HFF-Myc (cell line): ENCODE measurements at places on chromosomes 5 and 9.

GRCh38 chr5:180207593-180207992 is 1.4 kb downstream of the RASGEF1C start:
- DNase-seq: no peak

- DNase-seq: no peak
Observed at GRCh38 chr5:35159370-35159742, 70.9 kb downstream of the PRLR start.

DNA sequence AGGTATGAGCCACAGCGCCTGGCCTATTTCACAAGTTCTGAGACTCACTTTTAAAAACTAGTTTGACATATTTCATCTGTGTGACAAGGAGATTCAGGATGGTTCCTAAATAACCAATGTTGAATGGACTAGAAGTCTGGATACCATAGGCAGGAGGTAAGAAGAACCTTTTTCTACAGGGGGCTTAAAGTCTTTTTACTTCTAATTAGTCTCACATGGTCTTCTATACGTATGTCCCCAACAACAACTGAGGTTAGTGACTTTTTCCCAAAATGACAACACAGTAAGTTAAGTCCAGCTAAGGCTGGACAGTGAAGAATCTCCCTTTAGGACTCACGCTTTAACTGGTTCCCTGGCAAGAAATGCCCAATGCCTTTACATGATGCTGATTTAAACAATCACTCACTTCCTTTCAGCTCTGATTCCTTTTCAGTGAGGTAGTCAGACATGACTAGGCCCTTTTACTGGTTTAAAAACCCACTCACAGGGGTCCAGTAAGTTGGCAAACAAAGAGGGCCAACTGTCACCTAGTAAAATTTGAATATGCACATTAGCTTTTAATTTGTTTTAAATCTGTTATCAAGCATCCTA is 12.1 kb upstream of the HAUS6 start:
- no peak for DNase-seq

- no peak for DNase-seq
Observed at GRCh38 chr5:159668556-159668955, 247.7 kb upstream of the ADRA1B start.

GRCh38 chr5:95162231-95162992 is 122.5 kb downstream of the MCTP1 start:
- DNase-seq: no peak

DNA sequence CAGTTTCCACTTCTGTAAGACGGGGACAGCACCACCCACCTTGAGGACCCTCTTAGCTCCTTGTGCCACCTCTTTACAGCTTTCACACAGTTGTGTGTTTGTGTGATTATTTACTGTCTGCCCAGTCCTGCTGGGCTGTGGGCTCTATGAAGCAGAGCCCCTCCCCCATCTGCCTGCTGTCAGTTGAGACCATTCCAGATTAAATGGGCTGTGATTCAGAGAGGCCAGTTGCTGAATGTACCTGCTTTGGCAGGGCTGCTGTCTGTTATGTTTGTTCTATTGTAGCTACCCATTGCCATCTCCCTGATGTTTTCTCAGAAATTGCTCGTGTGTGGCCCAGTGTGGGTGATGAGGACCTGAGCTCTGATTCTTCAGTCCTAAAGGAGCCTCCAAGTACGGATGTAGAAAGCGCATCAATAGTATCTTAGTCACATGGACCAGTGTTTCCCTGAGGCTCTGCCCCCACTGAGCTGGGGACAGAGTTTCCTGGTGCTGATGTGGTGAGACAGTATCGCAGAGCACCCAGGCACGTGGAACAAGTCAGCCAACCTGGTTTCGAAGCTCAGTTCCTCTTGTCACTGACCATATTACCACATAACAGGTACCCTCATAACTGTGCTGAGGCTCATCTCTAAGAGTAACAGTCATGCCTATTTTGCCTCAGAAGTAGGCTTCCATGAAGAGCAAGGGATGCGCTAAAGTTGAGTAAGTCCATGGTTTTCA is 3.7 kb downstream of the ANGPTL2 start:
- DNase-seq: no peak

GRCh38 chr9:98449871-98450270 is 194.4 kb upstream of the TBC1D2 start:
- no peak for DNase-seq

- DNase-seq: no peak
Observed at GRCh38 chr5:179152144-179152895, 92.1 kb downstream of the ZNF354C start.

- no peak for DNase-seq
Observed at GRCh38 chr5:124740071-124740470, 6.4 kb downstream of the ZNF608 start.

- DNase-seq: no peak
Observed at GRCh38 chr9:98225015-98225442, 30.4 kb downstream of the TBC1D2 start.

DNA sequence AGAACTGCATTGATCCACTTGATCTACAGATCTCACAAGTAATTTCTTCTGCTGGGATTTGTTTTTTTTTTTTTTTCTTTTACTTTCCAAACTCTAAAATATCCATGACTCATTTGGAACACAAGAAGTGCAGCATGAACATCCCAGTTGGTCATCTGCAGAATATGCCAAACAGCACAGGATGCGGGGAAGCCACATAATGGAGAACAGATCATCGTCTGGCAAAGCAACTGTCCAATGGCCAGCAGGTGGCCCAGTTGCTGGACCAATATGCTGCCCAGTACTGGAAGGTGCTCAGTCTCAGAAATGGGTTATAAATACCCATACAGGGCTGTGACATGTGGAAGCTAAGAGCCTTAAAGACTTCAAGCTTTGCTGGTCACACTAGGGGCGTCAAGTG is 221.3 kb upstream of the TAS2R1 start:
- peak; percentile 90 for DNase-seq

DNA sequence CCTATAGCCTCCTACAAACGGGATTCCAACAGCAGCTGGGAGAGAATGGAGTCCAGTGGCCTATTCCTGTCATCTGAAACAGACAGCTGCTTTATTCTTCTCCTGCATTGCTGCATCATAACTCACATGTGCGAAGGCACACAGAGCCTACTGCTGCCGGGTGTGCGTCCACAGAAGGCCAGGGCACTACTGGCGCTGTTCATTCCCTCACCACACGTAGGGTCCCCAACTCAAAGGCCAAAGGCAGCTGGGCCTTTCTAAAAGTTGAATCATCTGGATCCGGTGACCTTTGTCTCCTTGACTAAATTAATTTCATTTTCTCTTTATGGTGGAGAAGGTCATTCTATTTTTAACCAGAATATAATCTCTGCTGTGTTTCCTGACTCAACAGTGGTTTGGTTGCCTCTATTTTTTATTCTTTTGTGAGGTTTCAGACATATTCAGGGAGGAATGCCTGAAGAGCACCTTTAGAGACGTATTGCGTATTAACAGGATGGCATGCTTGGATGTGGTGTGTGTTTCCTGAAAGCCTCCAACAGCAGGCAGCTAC is 10.8 kb upstream of the SPATA24 start:
- no peak for DNase-seq

- no peak for DNase-seq
Observed at GRCh38 chr5:136195971-136196820, 3.2 kb upstream of the SMIM32 start.

GRCh38 chr9:129262261-129262660 is 84.2 kb upstream of the IER5L start:
- no peak for DNase-seq

DNA sequence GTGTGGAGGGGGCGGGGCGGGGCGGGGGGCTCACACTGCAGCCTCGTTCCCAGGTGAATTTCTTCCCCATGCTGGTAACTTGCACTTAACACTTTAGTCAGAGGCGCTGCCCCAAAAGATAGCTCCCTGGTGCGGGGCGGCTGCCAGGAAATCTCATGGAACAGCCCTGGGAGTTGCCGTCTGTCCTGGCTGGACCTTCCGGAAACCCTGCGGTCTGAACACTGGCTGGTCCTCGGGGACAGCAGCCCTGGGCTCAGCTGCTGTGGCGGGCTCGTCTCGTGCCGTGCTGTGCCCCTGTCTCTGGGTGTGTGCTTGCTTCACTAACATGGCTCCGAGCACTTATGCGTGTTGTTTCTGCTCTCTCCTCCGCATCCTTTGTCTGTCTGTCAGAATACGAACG is 25.8 kb downstream of the PTGES2 start:
- DNase-seq: no peak

GRCh38 chr5:5467737-5468136 is 45.3 kb downstream of the ICE1 start:
- DNase-seq: no peak

DNA sequence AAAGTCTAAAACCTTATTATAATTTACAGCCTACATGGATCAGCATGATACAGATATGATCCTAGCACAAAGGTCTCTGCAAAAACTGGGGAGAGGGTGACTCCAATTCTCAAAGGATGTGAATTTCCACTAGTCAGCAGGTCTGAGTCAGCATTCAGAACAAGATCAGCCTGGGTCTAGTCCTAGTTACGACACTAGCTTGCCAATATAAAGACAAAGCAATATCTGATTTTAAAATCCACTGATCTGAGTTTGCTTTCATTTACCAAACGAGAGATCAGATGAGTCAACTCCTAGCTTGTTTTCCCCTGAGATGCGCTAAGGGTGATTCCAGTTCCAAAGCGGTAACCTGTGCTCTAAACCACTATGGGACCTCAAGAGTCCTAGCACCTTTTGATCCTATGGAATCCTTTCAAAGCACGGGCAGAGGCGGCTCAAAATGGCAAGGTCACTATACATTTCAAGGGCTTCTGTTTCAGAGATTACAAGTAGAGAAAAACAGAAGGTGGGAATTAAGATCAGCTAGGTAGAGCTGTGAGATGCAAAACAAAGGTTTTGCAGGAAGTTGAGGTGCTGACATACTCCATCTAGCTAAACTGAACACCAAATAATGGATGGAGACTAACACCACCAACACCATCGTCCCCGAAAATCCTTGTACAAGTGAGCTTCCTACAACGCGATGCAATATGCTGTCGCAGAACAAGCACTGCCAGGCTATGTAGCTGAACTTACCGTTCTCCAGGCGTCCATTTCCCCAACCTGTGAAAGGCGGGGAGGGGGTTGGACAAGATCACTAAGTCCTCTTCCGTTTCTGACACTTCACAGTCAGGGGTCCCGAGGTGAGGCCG is 906 bp downstream of the SLC25A51 start:
- DNase-seq: no peak

GRCh38 chr5:61386045-61386800 is 54.2 kb downstream of the ZSWIM6 start:
- DNase-seq: no peak

- no peak for DNase-seq
Observed at GRCh38 chr9:88312517-88313103, 75.6 kb upstream of the SPIN1 start.

- DNase-seq: no peak
Observed at GRCh38 chr5:178462816-178463215, 127.4 kb downstream of the COL23A1 start.

DNA sequence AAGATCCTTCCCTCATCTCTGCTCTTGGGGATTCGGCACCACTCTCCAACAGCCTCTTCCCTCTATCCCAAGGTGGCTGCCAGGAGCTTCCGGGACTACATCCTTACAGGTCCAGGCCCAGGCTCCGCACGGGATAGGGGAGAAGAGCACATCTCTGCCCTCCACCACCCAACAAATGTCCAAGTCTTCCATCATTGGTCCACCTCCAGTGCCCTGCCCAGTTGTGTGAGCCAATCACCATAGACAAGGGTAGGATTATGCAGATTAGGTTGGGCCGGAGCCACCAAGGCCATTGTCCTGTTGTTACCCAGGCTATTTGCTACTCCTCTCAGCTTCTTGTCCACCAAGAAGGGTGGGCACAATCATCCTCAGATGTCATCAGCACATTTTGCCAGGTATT is 9.1 kb downstream of the UNC5A start:
- no peak for DNase-seq

- DNase-seq: no peak
Observed at GRCh38 chr5:78221964-78222451, 72.5 kb downstream of the AP3B1 start.

- DNase-seq: no peak
Observed at GRCh38 chr9:97938081-97938644, at the start of gene HEMGN. Gene HEMGN, minus strand, starts transcription at chr9:97938172. Its CDS starts 36 bp downstream, at chr9:97938136.

DNA sequence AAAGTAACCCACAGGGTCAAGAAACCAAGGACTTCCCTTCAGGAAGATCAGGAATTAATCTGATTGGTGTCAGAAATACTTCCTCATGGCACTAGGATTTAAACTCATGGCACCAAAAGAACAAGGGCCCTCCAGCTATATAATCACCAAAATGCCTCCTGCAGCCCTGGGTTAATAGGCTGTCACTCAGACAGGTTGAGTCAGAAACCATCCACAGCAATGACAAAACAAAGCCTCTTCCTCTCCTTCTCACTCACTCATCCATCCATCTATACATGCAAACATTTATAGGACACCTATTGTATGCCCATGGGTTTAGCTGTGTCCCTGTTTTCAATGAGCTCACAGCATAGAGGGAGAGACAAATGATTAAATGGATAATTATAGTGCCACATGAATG is 62.5 kb upstream of the SPOCK1 start:
- no peak for DNase-seq

- no peak for DNase-seq
Observed at GRCh38 chr9:133048595-133048994, 13.2 kb upstream of the CEL start.

DNA sequence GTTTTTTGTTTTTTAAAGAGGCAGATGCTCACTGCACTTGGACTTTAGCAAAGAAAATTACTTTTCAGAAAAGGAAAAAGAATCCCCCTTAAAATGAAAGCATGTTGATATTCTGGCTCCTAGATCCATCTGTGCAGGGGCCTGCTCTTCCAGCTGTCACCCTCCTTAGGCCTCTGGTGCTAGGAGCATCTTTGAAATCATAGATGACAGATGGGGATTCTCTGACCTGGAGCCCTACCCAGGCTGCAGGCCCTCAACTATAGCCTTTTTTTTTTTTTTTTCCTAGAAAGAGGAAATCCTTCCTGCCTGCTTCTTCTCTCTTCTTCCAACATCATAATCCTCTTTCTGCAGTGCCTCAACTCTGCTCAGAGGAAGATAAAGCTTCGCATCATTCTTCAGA is 16.3 kb upstream of the DCP2 start:
- DNase-seq: no peak

DNA sequence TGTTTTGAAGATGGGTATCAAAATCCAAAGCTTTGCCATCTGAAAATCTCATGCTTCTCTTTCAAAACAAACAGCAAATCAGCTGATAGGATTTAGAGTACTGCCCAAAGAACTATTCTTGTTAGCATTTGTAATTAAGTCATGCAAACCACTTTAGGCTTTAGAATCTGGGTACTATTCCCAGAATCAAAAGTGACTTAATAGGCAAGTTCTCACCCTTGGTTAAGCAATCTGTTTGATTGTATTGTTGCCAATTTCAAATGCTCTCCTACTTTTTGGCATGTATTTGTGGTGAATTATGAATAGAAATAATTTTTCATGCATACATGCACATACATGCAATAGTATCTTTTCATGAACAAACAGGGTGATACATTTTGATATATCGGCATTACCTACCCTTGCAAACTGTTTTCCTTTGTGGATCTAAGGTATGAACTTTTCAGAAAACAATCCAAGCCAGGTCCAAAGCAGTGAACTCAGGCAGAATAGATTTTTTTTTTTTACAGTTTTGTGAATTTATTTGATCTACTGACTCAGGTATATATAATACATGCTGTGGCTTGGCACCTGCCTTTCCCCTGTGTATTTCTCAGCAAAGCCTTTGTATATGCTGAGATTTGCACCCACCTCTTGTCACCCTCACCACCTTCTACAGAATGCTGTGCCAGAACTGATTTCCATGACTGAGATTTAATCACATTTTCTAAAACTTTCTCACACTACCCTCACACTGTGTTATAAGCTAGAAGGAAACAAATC is 9.0 kb downstream of the IL33 start:
- no peak for DNase-seq
